ENCODE measurements at places on chromosomes 16 and 17.

GRCh38 chr16:57642160-57643135, 14.0 kb downstream of the ADGRG1 start:
- no peak for DNase-seq

- DNase-seq, result no peak
Measured at GRCh38 chr17:80703142-80703478, 158.5 kb downstream of the RPTOR start.

GRCh38 chr17:80444644-80444979, 29.6 kb downstream of the ENDOV start:
- DNase-seq, result no peak

- no peak for DNase-seq
Measured at GRCh38 chr17:29149431-29150064, 30.6 kb downstream of the MYO18A start.

- DNase-seq, result no peak
Measured at GRCh38 chr17:64608571-64608981, 53.5 kb downstream of the SMURF2 start.

- DNase-seq, result no peak
Measured at GRCh38 chr17:40530531-40530994, 29.1 kb upstream of the TNS4 start.

- no peak for DNase-seq
Measured at GRCh38 chr17:48047113-48047740, 932 bp upstream of the NFE2L1 start.

GRCh38 chr17:46853896-46854444, 2.6 kb downstream of the WNT9B start:
- no peak for DNase-seq

GRCh38 chr17:48484256-48484655, 46.6 kb downstream of the HOXB1 start:
- no peak for DNase-seq

- DNase-seq, result peak; percentile 76
Measured at GRCh38 chr16:3152277-3152990, 17.6 kb downstream of the ZNF213 start.

DNA sequence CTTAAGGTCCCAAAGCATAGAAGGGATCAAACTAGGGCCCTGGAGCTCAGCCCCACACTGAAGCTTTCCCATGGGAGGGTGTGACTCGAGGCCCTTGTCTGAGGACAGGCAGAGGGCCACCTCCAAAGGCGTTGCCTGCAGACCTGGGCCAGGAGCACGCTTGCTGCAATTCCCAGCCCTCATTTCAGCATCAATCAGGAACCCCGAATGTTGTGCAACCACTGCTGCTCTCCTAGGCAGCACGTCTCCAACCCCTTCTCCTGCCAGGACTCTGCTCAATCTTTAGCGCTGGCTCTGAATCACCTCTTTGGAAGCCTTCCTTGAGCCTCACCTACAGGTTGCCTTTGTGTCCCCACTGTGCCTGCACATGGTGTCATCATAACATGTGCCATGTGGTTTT, 14.0 kb upstream of the ATP2C2 start:
- DNase-seq, result no peak

- DNase-seq, result no peak
Measured at GRCh38 chr16:11539641-11540050, 47.1 kb downstream of the LITAF start.

DNA sequence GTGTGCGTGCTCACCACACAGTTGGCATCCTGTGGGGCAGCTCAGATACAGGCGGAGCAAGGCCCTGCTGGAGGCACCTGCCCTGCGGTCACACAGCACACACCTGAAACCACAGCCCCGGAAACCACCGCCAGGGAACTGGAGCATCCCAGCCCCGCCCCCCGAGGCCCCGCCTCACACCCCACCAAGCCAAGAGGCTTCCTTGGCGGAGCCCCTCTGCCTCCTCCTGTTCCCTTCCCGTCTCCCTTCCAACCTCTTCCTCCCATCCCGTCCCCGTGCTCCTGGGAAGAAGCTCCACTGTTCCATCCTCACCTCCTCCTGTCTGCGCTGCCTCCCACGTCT, 205.5 kb downstream of the NTN1 start:
- no peak for DNase-seq

DNA sequence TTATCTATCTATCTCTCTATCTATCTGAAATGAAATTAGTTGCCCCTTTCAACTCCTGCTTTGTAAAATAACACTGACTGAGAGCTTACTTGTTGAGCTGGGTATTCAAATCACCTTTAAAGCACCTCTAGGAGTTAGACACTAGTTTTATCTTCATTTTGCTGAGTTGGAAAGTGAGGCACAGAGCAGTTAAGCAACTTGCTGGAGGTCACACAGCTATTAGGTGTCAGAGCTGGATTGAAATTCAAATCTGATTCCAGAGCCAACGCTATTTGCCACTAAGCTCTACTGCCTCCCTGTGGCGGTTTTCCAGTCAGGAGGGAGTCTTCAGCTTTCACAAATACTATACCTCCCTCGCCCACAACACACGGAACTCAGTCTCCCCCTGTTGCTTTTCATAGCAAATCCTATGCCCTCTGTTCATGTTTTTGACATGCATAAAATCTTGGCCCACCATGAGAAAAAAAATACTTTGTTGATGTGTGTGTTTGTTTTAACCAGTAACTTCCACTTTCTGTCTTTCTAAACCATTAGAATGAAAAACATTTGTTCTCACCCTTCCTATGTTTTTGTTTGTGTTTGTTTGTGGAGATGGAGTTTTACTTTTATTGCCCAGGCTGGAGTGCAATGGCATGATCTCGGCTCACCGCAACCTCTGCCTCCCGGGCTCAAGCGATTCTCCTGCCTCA, 74.8 kb upstream of the SMURF2 start:
- DNase-seq, result no peak

GRCh38 chr16:22093996-22094395, 1.7 kb downstream of the VWA3A start:
- DNase-seq, result no peak

GRCh38 chr17:42305543-42306384, 17.5 kb downstream of the STAT5A start:
- DNase-seq, result no peak

DNA sequence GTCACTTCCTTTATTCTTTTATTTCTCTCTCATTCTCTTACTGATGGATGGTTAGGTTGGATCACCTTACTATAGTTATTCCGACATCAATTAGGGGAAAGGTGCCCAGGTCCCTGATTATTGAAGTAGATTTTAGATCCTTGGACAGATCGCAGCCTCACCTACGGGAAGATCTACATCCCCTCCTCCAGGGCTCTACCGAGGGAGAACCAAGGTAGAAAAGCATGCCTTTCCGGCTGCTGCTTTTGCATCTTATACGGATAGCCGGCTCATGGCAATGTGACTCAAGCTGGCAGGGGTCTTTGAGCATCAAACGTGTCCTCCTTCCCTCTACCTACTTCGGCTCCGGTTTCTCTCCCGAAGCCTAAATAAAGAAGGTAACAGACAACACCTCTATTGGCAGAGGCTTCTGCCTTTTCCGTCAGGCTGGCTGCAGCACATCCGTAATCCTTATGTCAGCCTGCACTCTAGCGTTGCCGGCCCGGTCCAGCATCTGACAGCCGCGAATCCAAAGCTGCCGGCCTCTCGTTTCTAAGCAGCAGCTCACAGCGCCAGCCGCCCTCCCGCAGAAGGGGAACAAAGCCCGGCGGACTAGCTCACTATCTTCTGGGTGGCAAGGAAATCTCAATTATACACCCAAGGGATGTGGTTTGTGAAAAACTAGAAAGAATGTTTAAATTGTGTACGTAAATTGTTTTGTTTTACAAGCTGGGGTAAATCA, 46.9 kb downstream of the IRX6 start:
- peak; percentile 54 for DNase-seq

GRCh38 chr17:72948115-72948514, 144.4 kb downstream of the SLC39A11 start:
- DNase-seq, result no peak

DNA sequence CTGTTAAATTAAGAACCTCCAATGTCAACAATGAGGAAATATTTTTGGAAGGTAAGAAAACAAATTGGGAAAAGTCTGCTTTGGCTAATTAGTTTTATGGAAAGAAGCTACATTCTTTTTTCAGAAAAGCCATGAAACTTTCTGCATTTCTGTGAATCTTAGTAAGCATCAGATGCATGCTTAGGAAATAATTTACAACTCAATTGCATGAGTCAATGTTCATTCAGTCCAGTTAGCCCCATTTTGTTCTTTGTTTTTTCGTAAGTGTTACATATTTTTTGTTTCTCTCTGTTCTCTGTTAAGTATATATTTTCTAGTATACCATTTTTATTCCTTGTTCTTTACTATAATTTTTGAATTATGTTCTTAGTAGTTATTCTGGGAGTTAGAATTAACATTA, 195.2 kb upstream of the KIF2B start:
- DNase-seq, result peak; percentile 7

DNA sequence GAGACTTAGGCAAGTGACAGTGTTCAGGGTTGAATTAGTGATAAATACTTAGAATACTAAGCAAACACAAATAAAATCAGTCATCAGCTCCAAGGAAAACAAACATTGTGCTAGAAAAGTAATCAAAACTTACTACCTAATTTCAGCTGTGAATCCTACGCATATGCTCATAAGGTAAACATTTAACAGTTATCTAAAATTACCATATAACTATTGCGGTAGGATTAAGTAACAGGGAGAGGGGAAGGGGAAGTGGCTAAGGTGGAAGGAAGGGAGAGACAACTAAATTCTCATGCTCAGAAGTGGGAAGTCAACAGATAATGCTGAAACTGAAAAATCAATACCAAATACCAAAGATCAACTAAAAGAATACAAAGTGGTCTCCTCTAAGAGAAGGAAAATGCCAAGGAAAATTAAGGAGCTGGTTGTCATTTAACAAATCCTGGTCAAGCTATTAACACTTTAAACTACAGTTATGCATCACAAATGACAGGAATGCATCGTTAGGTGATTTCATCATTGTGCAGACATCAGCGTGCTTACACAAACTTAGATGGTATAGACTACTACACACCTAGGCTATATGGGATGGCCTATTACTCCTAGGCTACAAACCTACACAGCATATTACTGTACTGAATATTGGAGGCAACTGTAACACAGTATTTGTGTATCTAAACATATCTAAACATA, 20.0 kb downstream of the USP32 start:
- no peak for DNase-seq

- DNase-seq, result no peak
Measured at GRCh38 chr16:7501868-7502267, 169.2 kb downstream of the RBFOX1 start.

DNA sequence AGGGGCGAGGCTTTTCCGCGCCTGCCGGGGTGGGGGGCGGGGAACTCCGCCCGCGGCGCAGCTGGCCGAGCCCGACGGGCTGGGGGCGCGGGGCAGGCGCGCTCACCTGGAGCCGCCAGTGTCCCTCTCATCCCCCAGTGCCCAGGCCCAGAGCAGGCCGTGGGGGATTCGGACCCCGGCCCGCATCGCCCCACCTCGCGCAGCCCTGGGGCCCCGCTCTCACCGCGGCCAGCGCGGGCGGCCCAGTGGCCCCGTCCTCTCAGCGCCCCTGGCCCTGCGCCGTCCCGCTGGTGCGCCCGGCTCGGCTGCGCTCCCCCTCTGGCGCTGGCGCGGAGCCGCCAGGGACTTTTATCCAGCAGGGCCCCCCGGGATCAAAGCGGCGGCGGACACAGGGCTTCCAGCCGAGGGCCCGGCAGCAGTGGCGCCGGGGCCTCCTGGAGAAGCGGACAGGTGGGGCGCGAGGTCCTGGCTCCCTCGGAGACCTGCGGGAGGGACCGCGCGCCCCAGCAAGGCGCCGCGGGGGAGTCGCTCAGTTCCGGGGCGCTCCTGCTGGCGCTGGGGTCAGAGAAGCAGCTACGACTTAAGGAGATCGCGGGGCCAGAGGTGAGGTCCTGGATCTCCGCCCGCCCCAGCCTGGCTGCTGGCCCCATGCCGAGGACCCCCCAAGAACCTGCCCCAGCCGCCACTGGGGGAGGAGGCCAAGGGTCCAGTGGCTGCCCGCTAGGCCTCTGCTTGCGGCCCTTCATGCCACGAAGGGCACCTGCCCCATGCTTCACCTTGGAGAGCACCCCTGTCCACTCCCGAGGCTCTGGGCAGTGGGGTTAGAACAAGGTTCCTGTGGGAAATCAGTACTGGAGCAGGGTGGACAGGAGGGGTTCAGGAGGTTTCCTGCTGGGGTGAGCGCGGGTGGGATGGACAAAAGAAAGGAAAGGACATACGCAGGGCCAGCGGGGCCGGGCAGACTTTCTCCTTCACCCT, 823 bp upstream of the NOTUM start:
- no peak for DNase-seq

DNA sequence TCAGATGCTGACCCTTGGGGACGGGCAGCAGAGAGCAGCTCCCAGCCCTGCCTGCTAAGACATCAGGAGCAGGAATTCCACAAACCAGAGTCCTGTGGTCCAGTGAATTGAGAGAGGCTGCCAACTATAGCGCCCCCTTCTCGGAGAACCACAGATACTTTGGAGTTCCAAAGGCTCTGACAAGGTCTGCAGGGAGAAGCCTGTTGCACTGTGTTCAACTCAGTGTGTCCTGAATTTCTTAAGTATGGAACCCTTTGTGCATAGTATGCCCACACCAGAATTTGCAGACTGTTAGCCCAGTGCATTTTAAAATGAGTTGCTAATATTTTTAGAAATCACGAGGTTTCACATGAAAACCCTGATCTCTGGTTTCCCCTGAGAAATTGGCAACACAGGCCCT, 223.4 kb downstream of the KATNIP start:
- no peak for DNase-seq

DNA sequence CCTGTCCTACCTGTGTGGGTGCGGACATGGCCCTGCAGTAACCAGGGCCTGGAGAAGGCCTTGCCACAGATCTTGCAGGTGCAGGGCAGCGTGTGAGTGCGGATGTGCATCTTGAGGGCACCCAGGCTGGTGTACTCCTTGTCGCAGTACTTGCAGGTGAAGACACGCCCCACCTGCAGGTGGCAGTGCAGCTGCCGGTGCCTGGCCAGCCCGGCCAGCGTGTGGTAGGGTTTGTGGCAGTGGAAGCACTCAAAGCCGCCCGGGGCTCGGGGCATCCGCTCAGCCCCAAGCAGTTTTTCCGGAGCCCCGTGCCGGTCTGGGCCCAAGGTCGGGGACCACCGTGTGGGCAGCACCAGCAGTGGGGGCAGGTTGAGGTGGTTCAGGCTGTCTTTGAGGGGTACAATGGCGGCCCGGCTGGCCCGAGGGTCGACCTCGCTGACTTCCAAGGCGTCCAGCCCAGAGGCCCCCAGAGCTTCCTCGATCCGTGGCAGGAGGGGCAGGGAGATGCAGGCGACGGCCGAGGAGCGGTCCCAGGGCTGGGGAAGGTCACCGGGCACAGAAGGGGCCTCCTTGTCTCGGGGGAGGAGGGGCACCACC, 5.1 kb downstream of the SNAI3 start:
- no peak for DNase-seq

- no peak for DNase-seq
Measured at GRCh38 chr16:28320023-28320561, 27.8 kb downstream of the SBK1 start.

Data from AG08396 (cell line).